Glomerular endothelial cell (primary cell): ENCODE measurements at places on chromosomes 16 and 17. TPM values are rescaled to one million over a fixed set of nuclear protein-coding genes. Genes with fewer than 3 reads are reported as not detected.

Gene YBX2
- total RNA-seq = not detected in 2 replicates

GRCh38 chr16:30372725-30373124 lies 1.9 kb upstream of the MYL11 start:
- DNase-seq = no peak

DNA sequence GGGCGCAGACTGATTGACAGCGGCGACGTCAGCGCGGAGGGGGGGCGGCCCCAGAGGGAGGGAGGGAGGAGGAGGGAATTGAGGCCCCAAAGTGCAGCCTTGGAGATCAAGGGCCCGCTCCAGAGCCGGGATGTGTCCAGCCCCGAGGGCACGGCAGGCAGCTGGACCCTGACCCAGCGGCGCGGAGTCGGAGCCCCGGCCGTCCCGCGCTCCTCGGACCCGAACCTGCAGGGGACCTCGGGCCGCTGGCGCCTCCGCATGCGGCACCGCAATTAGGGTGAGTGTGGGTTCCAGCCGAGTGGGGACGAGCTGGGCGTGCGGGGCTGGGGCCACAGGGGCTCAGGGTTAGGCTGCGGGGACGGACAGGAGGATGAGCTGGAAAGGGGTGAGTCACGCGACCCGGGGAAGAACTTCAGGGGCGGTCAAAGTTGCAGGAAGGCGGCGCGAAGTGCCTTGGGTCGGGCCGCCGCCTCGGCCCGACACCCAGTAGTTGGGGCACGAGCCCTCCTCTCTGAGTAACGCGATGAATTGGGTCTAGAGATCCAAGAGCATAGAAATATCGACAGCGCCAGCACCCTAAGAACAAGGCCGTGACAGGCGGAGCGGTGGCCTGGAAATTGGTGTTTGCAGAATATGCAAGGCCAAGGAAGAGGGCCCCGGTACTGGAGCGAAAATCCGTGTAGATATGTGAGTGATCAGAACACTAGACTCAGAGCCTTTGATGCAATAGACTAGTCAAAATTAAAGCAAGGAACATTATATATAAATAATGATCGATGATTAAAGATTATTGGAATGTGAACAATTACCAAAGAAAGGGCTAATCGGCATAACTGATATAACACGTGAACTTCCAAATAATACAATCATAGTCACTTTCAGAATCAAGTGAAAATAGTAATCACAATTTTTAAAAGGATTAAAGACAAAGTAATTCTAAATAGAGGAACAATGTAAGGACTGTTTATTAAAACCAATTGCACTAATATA lies at the start of gene TBX4:
TSS of gene TBX4 (plus strand) at position 122 of the 990 bp plus-strand sequence. CDS start 4,069 bp downstream, outside the sequence.
- DNase-seq = no peak

DNA sequence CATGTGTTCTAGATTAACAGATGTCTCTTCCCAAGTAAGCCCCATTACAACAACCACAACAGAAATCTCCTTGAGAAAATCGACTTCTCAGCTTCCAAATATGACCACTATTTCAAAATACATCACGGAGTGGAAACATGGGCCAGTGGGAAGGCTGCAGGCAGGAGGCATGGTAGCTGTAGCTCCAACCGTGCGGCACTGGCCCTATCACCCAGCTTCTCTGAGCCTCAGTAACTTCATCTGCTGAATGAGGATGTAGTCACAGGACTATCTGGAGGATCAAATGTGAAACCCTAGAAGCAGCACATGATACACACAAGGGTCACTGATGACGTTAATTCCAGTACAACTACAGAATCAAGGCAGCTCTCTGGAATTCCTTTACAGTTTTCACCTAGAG lies 112.2 kb downstream of the VPS53 start:
- DNase-seq = no peak

Gene P2RX1
- total RNA-seq = not detected in 2 replicates

Gene CSF3
- 10.5 and 23.1 TPM in 2 replicates for total RNA-seq

Gene SLC5A2
- total RNA-seq = not detected in 2 replicates

- no peak for DNase-seq
Measured at GRCh38 chr16:29710227-29711219, 31.5 kb downstream of the QPRT start.

Gene HASPIN
- total RNA-seq = 3.2 and 6.3 TPM in 2 replicates

Gene RNU2-1
- not detected in 2 replicates for total RNA-seq

DNA sequence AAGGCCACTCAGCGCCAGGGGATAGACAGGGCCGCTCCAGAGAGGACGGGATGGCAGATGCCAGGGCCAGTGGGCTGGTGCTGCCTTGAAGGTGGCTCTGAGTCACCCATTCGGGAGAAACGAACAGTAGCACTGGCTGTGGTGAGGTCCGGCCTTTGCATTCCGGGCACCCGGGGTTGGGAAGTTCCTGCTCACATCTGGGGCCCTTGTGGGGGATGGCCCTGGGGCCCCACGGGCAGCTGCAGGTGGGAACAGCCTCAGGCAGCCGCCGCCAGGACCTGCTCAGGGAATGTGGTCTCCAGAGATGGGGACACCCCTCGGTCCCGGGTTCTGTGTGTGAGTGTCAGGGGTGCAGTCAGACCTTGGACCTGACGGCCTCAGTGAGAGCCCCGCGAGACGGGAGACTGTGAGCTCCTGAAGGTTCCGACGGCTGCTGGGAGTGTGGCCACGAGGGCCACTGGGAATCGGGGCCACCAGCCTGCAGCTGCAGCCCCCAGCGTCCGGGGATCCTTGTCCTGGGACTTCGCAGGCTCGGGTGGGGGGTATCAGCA lies 1.4 kb downstream of the CBFA2T3 start:
- DNase-seq = no peak

- DNase-seq = no peak
Measured at GRCh38 chr17:64575431-64575830, 68.7 kb downstream of the CEP95 start.

Gene TNS4
- total RNA-seq = not detected in 2 replicates

DNA sequence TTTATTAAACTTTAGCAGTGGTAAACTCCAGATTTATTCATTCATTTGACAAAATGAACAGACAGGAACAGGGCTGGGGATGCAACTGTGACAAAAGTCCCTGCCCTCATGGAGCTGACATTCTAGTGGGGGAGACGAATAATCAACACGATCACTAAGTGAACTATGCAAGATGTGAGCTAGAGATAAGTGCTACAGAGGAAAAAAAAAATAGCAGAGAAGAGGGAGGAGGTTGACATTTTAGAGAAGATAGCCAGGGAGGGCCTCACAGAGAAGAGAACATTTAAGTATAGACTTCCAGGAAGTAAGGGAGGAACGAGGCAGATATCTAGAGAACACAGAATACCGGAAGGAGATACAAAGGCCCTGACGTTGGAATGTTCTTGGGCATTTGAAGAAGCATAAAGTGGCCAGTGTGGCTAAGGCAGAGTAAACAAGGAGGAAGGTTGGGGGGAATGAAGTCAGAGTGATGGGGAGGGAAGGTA lies 17.9 kb upstream of the AP1G1 start:
- no peak for DNase-seq

Gene HDAC5
- total RNA-seq = 36.3 and 46.9 TPM in 2 replicates
